ENCODE measurements at places on chromosomes 12 and 14. TPM values are rescaled to one million over a fixed set of nuclear protein-coding genes. Genes with fewer than 3 reads are reported as not detected.

RAPGEF3 gene
- total RNA-seq, result 0.62 TPM

DNA sequence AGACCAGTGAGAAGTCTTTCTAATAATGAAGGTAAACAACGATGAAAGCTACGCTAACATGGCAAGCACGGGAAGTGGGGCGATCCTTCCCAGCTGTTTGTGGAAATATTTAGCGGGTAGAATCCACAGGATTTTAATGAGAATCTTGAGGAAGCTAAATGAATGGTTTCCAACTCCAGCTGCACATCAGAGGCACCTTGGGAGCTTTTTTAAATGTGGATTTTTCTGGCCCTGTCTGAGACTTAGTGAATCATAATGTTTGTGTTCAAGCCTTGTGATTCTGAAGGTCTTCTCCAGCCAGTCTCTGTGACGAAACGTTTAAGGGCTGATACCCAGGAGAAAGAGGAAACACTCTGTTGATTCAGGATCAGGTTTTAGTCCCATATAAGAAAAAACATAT lies 169.8 kb downstream of the CAPZA3 start:
- DNase-seq, result no peak
- no peak overlapping the region for H3K4me3 ChIP-seq
- no peak overlapping the region for H3K27ac ChIP-seq
- peaks cover 6% of the 10 kb centered on the region for H3K27me3 ChIP-seq
- no peaks in the 10 kb centered on the region for H3K4me1 ChIP-seq

GRCh38 chr14:74660167-74660566 lies 48.1 kb upstream of the LTBP2 start:
- no peak overlapping the region for H3K4me3 ChIP-seq
- H3K4me1 ChIP-seq, result no peaks in the 10 kb centered on the region
- H3K27ac ChIP-seq, result no peak overlapping the region
- DNase-seq, result no peak
- peaks cover 9% of the 10 kb centered on the region for H3K36me3 ChIP-seq
- no peaks in the 10 kb centered on the region for H3K27me3 ChIP-seq

NKX2-1 gene
- total RNA-seq, result not detected

All from activated T-cell treated with anti-CD3 and anti-CD28 coated beads, Interleukin-2, amount 50 U/mL, for 72 hours (primary cell).